Mammary epithelial cell (primary cell): ENCODE measurements at places on chromosomes 2 and 18.
A peak's percentile ranks its signal among the peaks of the same experiment; 100 is the strongest.

DNA sequence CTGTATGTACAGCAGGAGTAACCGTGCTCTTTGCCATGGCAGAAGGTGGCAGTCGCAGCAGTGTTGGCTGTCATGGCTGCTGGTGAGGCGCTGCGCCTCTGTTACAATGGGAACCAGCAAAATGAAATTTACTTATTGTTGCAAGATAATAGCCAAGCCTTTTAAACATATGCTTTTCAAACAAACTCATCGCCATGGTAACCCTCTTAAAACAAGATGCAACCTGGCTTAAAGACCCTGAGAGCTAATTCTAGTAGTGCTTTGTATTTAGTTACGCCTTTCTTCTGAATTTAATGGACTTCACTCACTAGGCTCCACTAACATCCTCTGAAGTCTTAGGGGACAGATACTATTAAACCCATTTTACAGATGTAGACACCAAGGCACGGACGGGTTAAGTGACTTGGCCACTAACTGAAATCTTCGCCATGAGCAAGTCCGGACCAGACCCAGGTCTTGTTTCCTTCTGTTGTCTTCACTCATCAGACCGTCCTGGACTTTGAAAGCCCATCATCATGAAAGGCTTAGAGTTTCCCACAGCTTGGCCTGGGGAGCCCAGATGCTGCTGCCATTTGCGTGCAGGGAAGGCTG is 111.6 kb upstream of the ODC1 start:
- DNase-seq: no peak

DNA sequence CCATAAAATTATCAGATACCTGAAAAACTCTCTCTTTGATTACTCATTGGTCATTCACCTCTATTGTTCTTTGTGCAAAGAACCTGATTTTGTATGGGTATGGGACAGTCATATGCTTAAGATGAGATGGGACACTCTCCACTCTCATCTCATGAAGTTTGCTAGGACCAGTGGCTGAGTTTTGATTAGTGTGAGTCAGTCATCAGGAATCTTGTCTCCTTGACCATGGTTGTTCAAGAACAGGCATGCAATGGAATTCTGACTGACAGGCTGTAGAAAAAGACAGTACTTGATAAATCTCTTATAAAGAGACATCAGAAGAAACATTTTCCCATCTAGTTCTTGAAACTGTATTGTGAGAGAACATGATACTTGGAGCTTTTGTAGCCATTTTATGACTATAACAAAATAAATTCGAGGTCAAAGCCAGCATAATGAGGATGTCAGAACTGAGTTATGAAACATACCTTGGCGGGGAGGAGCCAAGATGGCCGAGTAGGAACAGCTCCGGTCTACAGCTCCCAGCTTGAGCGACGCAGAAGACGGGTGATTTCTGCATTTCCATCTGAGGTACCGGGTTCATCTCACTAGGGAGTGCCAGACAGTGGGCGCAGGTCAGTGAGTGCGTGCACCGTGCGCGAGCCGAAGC is 367.0 kb downstream of the NR4A2 start:
- peak; percentile 76 for DNase-seq

DNA sequence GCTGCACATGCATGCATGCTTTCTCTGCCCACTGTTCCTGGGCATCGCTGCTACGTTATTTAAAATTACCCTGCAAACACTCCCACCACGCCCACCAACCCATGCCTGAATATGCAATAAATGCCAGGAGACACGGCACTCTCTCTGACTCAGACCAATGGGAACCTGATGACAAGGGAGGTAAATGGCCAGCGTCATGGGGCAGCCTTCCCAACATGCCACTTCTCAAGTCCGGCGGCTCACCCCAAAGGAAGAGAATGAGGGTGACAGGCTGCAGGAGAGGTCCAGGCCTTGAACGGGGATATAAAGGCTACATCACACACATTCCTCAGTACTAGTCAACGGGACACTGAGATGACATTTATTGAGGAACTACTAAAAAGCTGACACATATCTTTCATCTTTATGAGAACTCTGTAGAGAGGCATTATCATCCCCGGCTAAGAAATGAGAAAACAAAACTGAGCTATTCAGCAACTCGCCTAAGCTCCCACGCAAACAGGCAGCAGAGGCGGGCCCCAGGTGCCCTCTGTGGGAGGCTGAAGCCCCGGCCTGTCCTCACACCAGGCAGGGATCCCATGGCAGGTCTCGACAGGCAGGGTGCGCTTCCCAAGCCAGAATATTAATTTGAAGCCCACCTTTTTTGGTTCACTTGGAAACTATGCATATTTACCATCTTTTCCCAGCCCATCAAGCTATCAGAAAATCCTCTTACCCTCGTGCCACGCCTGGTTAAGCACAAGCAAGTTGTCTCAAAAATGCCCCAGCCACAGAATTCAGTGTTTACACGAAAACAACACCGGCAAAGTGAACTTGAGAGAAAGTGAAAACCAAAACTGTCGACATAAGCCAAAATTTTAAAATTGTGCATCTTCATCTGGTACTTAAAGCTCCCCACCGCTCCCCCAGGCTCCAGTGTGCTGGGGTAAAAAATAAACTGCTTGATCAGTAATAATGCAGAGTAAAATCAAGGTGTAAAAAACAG is 166.3 kb downstream of the HDAC4 start:
- no peak for DNase-seq

DNA sequence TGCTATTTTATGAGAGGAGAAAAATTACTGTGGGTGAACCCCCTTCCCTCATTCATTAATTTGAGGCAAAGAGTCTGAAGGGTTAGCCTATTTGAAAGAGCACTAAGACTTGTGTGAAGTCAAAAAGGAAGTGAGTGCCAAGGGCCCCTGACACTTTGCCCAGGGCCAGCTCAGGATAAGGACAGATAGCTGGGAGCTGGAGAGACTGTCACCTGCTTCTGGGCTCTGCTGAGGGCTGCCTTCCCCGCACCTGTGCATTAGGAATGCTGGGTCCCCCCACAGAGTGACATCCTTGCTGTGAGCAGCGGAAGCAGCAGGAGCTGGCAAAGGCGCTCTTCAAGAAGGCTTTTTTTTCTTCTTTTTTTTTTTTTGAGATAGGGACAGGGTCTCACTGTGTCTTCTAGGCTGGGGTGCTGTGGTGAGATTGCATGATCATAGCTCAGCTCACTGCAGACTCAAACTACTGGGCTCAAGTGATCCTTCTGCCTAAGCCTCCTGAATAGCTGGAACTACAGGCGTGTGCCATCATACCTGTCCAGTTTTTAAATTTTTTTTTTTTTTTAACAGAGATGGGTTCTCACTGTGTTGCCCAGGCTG is 148.3 kb downstream of the AQP4 start:
- no peak for DNase-seq

GRCh38 chr18:6086731-6087130 is 191.4 kb upstream of the TMEM200C start:
- no peak for DNase-seq

GRCh38 chr2:56473524-56473923 is 289.7 kb downstream of the CCDC85A start:
- no peak for DNase-seq

GRCh38 chr2:185174353-185174752 is 564.3 kb upstream of the FSIP2 start:
- DNase-seq: no peak

GRCh38 chr2:26767894-26768487 is 3.9 kb downstream of the SLC35F6 start:
- no peak for DNase-seq

DNA sequence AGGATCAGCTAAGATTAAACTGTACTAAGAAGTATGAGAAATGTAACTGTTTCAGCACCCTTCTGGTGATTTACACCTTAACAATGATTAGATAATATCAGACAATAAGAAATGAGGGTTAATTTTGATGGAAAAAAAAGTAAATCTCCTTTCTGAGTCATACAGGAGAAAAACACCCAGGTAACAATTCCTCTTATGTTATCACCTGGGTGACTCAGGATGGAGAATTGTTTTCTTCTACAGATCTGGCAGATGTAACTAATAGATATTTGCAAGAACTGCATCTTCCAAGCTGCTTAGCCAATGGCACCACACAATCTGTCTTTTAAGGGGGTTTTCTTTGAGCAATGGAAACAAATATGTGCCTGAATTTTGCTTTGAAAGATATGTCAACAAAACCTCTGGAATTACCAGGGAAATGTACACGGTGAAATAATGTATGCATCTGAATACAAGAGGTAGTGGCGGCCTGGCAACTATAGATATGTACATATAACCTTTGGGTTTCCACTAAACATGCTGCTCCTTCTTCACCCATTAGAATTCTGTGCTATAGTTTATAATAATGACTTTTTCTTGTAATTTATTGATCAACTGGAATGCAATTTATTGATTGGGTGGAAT is 407.9 kb downstream of the CPS1 start:
- DNase-seq: peak; percentile 65

DNA sequence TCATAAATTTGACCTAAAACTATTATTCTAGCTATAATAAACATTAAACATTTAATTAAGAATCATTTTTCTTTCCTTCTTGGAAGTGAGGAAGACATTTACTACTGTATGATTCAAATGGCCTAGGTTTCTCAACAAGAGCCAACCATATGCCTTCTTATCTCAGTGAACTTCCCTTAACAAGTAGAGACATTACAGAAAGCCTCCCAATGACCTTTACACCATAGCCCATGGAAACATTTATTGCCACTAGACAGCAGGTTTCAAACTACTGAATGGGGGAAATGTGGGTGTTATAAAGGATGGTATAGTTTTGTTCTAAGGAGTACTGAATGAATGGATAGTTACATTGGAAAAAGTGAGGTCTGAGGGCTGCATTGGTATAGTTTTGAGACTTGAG is 349.4 kb upstream of the SPRED2 start:
- no peak for DNase-seq

DNA sequence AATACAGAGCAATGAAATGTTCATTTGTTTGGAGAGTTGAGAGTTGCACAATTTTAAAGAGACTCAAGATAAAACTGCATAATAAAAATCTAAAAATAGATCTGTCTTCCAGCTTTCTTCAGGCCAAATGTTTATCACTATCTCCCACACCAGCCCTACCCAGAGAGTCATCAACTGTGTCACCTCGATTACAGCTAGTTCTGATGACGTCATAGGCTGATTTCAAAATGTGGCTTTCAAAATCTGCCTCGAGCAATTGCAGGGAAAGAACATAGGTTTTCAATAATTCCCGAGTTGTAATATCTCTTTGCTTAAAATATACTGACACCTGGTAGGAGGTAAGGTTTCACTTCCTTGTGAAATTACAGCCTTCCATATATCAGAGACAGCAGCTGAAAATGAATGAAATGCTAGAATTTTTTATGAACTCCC is 677.6 kb upstream of the ID2 start:
- DNase-seq: peak; percentile 91

DNA sequence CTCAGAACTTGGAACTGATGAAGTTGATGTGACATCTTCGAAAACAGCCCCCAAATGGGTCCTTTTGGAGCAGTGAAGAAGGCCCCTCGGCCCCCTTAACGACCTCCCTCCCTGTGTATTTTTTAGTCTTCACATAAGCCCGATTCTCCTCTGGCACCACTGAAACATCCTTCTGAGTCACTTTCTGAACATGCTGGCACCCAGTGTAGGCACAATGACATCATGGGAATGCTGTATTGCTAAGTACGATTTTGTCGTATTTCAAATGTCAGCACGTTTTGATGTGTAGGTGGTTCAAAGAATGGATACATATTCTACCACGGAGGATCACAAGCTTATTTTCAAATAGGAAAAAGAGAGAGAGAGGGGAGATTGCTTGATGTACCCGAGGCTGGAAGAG is 111.7 kb upstream of the RIOK3 start:
- peak; percentile 18 for DNase-seq

DNA sequence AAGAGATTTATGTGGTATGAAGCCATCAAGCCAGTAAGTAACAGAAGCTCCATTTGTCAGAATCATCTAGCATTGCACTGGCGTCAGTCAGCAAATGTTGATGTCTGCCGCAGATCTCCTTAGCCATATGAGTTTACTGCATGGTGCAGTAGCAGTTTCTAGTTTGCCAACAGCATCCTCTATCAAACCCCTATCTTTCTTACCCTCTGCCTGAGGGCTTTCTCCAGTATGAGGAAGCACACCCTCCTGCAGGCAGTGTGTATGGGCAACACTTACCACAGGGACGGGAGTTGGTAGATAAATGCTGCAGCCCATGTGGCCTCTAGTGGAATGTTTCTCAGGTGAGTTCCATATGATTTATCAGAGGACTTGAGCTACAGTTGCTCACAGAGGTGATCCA is 63.7 kb downstream of the EFEMP1 start:
- DNase-seq: no peak

- no peak for DNase-seq
Observed at GRCh38 chr2:231939022-231939421, 12.8 kb upstream of the NPPC start.
